ENCODE measurements at places on chromosomes 13 and 19.

DNA sequence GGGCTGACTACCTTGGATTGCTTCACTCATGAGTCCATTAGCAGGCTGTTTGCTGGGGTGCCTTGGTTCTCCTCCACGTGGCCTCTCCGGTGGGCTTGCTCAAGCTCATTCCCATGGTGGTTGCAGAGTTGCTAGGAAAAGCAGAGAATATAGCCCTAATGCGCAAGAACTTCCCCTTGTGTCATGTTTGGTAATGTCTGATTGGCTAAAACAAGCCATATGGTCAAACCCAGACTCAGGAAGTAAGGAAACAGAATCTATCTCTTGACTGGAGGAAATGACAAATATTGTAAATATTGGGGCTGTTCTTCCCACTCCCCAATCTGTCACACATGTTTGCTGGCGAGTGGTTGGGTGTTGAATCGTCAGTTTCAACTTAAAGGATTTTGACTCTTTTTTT lies 12.1 kb downstream of the NFILZ start:
- no peak for DNase-seq

GRCh38 chr13:37956536-37956935 lies 87.0 kb upstream of the TRPC4 start:
- DNase-seq: no peak

GRCh38 chr13:73169971-73170370 lies 111.2 kb downstream of the KLF5 start:
- no peak for DNase-seq

DNA sequence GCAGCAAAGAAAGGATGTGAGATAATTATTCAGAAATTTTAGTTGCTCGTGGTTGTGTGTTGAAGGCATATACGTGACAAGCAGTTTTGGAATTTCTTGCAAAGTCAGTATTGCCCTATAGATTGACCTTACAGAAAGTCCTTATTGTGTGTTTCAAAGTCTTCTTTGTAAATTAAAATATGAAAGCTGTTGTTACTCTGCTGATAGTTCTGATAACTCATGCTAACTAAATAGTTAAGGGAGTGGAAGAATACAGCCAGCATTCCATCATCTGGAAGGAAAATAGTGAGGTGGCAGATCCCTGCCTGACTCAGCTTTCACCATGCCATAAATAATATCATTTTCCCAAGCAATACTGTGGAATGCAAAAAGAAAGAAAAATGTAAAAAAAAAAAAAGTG lies 27.2 kb downstream of the WASF3 start:
- DNase-seq: no peak

GRCh38 chr13:21045100-21045499 lies 16.3 kb downstream of the LATS2 start:
- DNase-seq: no peak

GRCh38 chr13:99390601-99391000 lies 83.4 kb upstream of the GPR183 start:
- no peak for DNase-seq

- DNase-seq: peak; percentile 53
Measured at GRCh38 chr19:17289489-17289888, 7.8 kb downstream of the ANKLE1 start.

DNA sequence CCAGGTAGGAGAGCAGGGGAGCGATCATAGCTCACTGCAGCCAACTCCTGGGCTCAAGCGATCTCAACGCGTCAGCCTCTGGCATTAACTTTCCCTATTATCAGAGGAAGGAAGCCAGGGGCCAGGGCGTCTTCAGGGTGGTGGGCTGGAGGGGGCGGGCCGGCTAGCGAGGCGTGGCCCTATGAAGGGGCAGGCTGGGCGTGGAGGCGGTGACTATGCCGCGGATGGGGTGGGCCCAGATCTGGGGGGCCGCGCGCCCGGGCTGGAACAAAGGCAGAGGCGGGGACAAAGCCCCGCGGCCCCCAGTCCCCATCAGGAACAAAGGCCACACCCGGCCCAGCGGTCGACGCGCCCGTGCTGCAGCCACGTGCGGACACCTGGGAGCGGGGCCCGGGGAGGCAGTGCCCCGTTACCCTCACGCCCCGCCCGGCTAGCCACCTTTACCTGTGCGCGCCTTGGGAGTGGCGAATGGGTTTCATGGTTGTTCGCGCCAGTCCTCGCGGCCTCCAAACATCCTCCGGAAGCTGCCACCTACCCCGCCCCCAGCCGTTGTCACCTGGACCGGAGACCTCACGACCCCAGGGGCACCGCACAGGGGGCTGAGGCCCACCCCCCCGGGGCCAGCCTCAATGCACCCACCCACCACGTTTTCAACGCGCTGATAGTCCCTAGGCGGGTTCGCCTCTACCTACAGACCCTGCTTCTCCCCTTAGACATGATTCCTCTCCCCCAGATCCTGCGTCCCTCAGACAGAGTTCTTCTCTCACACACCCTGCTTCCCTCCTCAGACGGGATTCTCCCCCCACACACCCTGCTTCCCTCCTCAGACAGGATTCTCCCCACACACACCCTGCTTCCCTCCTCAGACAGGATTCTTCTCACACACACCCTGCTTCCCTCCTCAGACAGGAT lies 5.4 kb upstream of the TRIM28 start:
- peak; percentile 51 for DNase-seq

- DNase-seq: no peak
Measured at GRCh38 chr19:20103091-20103740, 25.4 kb downstream of the ZNF90 start.

DNA sequence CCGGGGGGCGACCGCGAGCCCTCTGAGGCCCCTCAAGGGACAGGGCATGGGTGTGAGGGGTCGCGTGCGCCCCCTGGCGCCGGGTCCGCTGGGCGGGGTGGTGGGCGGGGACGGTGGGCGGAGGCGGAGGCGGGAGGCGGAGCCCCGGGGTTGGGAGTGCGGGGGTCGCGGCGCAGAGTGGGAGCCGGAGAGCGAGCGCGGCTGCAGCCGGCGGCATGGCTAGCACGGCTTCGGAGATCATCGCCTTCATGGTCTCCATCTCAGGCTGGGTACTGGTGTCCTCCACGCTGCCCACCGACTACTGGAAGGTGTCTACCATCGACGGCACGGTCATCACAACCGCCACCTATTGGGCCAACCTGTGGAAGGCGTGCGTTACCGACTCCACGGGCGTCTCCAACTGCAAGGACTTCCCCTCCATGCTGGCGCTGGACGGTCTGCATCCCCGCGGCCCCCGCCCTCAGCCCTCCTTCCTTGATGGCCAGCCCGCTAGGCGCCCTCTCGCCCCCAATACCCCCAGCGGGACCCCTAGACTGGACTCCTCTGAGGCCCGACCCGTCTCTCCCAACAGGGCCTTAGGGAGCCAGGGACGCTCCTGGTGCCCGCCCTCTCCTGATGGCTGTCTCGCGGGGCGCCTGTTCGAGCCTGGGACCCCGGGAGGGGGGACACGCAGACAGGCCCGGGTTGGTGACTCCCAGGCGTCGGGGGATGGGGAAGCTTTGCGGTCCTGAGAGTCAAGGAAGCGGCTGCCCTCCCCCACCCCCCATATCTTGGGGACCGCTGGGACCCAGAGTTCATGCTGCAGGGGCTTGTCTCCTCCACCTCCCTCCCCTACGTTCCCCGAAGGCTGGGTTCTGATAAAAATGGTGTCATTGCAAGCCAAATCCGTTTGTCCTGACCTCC lies at the start of gene CLDN10:
Gene CLDN10, plus strand, starts transcription at position 182 of the 903 bp plus-strand sequence. Its CDS starts 34 bp downstream, at position 216.
- DNase-seq: no peak

GRCh38 chr13:47433461-47434005 lies 536.7 kb upstream of the HTR2A start:
- no peak for DNase-seq

- peak; percentile 38 for DNase-seq
Measured at GRCh38 chr19:55383279-55384130, 587 bp downstream of the TMEM238 start.

- DNase-seq: no peak
Measured at GRCh38 chr19:56097306-56097705, 23.8 kb downstream of the ZNF787 start.

GRCh38 chr13:79805317-79805716 lies 324.4 kb downstream of the NDFIP2 start:
- DNase-seq: no peak

DNA sequence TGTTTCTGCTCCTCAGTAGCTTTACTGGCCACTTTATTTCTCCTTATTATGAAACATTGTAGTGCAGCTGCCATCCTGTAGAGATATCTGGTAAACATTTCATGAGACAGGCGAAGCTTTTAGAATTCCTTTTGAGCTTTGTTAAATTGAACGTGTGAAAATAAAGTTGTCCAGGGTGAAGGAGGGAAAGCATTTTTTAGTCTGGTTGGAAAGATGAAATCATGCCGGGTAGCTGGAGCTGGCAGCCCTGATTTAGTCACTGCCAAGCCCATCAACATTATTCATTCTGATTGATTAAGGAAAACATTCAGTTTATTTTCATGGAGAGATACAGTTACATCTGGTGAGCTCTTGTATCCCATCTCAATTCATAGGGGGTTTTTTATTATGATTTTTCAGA lies 326.2 kb upstream of the GPC6 start:
- DNase-seq: no peak

DNA sequence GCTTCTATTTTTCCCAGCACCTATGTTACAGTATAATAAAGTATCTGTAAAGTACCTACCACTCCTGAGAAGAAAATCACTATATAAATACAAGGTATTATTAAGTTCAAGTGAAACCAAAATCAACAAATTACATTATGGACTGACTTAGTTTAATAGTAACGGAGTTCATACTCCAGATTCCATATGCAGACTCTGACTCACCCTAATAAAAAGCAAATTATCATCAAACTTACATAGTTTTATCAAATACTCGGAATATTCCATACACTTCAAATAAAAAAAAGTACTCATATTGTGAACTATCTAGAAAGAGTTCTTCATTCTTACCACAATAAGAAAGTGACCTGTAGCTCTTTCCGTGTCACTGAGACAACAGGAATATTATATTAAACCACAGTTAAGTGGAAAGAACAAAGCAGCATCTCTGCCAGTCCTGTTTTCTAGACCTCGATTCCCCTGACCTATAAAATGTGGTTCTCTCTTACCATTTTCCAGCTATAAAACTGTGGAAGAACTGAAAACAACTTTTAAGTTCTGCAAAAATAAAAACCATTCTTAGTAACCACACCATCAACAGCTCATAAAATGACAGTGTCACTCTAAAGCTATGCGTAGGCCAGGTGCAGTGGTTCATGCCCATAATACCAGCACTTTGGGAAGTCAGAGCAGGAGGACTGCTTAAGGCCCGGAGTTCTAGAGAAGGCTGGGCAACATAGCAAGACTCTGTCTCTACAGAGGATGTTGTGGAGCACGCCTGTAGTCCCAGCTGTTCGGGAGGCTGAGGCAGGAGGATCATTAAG lies 42.6 kb downstream of the USP12 start:
- no peak for DNase-seq

DNA sequence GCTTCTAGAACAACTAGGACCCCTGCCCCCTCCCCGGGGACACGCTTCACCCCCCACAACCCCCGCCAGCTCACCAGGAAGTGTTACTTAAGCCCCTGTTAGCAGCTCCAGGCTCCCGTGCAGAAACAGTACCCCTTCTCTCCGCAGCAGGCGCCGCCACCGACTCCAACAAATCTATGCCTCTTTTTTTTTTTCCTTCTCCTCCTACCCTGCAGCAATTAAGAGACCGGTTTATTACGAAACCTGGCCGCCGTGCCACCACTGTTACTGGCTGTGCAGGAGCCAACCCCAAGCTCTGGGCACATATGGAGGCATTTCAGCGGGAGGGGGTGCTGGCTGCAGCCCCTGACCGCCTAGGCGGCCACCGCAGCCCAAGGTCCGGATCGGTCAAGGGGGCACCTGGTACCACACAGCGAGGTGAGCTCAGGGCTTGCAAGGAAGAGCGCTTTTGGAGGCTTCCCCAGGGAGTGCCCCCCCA lies 2.4 kb downstream of the GADD45B start:
- peak; percentile 66 for DNase-seq

DNA sequence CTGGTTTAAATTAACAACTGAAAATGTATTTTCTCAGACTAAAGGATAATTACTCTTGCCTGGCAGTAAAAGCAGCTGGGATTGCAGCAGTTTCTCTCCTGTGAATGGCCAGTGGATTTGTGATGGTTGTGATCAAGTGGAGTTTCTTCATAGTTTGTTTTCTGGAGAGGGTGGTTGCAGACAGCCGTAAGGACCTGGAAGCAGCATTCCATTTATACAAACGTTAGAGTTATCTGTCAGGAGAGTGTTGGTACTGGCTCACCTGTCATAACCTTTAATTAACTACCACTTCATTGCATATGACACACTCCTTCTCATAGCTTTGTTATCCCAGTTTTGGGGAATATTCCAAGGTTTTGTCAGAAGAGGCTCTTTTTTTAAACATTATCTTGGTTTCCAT lies 258.4 kb upstream of the SLC10A2 start:
- no peak for DNase-seq

GRCh38 chr19:6011206-6011605 lies 33.3 kb upstream of the RANBP3 start:
- no peak for DNase-seq

DNA sequence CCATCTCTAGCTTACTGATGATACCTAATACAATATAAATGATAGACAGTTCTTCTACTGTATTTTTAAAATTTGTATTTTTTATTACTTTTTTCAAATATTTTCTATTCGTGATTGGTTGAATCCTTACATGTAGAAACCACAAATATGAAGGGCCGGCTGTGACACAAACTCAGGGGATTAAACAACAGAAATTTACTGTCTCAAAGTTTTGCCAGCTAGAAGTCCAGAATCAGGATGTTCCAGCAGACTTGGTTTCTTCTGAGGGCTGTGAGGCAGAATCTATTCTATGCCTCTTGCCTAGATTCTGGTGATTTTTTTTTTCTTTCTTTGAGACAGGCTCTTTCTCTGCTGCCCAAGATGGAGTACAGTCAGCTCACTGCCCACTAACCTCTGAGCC lies 13.8 kb downstream of the FPR1 start:
- DNase-seq: no peak

- no peak for DNase-seq
Measured at GRCh38 chr19:41551212-41551610, 24.8 kb upstream of the CEACAM21 start.

GRCh38 chr13:19089315-19089714 lies 92.3 kb downstream of the TUBA3C start:
- DNase-seq: no peak
